Cardiac muscle cell (in vitro differentiated cells and primary cell): ENCODE measurements at places on chromosomes 6 and 20. TPM values are rescaled to one million over a fixed set of nuclear protein-coding genes. Genes with fewer than 3 reads are reported as not detected.
A peak's percentile ranks its signal among the peaks of the same experiment; 100 is the strongest.

- H3K4me1 ChIP-seq = no peaks in the 10 kb centered on the region
- no peak for DNase-seq
Observed at GRCh38 chr6:117156741-117157140, 108.6 kb upstream of the VGLL2 start.

GRCh38 chr20:32580970-32581838, 3.9 kb downstream of the NOL4L start:
- peak; percentile 67 for DNase-seq
- H3K4me3 ChIP-seq = no peak overlapping the region
- H3K4me1 ChIP-seq = peaks cover 22% of the 10 kb centered on the region

The DSP gene
- total RNA-seq = 185 and 362 TPM in 2 replicates

The ZC3H12D gene
- total RNA-seq = 0.07 and 0.24 TPM in 2 replicates

DNA sequence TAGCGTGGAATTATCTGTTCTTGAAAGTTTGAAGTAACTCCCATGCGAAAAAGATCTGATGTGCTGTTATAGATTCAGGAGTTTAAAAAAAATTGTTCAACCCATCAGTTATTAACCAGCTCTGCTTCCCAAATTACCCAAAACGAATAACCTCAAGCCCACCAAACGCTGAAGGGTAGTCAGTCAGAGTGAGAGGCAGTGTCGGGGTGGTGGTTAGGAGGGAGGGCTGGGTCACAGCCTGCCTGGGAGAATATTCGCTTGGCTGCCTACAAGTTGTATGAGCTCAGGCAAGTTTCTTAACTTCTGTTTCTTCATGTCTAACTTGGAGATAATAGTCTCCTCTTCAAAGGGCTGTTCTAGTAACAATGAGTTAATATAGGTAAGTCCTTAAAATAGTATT, 114.6 kb downstream of the JPH2 start:
- no peaks in the 10 kb centered on the region for H3K4me1 ChIP-seq
- H3K4me3 ChIP-seq = no peak overlapping the region
- DNase-seq = no peak
